ENCODE measurements at places on chromosomes 3 and 15.

- DNase-seq, result no peak
Observed at GRCh38 chr15:57916695-57917094, 148.8 kb downstream of the ALDH1A2 start.

GRCh38 chr15:55782901-55783300 is 39.9 kb upstream of the PRTG start:
- no peak for DNase-seq

DNA sequence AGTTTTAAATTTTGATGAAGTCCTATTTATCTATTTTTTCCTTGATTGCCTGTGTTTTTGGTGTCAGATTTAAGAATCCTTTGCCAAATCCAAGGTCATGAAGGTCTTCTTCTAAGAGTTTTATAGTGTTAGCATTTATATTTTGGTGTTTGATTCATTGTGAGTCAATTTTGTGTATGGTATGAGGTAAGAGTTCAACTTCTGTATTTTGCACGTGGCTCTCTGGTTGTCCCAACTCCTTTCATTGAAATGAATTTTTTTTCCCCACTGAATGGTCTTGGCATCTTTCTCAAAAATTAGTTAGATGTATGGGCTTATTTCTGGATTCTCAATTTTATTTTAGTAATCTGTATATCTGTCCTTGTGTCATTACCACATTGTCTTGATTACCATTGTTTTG is 57.1 kb upstream of the STRIT1 start:
- DNase-seq, result no peak

DNA sequence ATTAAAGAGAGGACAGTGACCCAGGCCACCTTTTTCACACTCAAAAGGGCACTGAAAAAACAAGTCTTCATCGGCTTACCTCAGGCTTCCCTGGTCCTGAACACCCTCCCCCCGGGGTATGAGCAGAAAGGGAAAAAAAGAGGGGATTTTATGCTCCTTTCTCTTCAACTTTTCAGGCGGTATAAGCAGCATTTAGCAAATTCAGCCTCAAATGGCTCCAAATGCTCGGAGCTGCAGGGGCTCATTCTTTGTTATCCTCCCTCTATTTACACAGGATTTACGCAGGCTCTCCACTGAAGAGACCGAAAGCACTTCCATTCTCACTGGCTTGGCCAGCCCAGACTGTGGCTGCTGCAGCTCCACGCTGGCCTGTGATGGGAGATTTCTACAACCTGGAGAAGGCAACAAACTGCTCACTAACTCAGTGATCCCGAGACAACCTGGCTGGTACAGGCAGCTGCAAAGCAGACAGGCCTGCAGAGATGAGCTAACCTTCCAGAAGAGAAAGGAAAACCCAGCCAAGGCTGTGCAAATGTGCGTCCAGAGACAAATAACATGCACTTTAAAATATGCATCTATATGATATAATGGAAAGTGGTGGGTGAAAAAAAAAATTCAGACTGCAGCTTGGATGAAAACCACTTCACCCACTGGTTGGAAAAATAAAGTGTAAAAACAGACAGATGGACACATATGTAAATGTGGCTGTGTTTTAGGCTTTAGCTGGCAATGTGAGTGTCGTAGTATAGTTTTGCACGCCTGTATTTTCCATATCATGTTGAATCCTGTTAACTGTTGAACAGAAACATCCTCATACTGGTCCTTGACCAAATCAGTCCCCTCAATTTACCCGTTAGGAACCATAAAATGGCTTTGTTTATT is 54.2 kb downstream of the MEIS2 start:
- no peak for DNase-seq

GRCh38 chr15:69996321-69997160 is 101.2 kb downstream of the TLE3 start:
- DNase-seq, result no peak

GRCh38 chr15:89876396-89877082 is 17.3 kb downstream of the AP3S2 start:
- no peak for DNase-seq

- no peak for DNase-seq
Observed at GRCh38 chr3:45670991-45671390, 18.2 kb upstream of the SACM1L start.

GRCh38 chr3:137304313-137305056 is 346.7 kb downstream of the IL20RB start:
- no peak for DNase-seq

GRCh38 chr15:38652998-38653397 is 88.4 kb upstream of the RASGRP1 start:
- DNase-seq, result peak; percentile 84

DNA sequence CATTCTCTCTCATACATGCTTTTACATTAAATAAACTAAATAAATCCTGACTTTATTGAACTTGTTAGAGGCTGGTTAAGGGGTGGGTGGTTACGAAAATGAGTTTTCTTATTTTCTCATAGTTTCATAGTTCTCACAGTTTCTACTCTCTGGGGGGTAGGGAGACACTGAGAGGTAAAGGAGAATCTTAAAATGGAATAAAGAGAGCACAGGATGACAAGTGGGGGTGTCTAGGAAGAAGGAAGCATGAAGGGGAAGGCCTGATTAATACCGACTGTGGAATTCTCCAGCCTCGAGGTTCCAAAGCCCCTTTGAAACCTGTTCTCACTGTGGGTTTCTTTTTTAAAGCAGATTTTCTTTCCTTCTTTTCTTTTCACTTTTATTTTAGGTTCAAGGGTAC is 66.4 kb upstream of the TRA2B start:
- no peak for DNase-seq

- DNase-seq, result no peak
Observed at GRCh38 chr3:124209426-124209825, 217.5 kb upstream of the ROPN1 start.

DNA sequence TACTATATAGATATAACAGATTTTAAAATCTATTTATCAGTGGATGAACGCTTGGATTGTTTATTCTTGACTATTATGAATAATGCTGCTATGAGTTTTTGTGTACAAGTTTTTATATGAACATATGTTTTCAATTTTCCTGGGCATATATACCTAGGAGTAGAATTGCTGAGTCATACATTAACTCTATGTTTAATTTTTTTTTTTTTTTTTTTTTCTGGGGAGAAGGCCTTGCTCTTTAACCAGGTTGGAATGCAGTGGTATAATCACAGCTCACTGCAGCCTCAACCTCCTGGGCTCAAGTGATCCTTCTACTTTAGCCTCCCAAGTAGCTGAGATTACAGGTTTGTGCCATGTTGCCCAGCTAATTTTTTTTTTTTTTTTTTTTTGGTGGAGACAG is 9.1 kb downstream of the CIDEC start:
- DNase-seq, result no peak

GRCh38 chr3:152309535-152310307 is 41.0 kb downstream of the MBNL1 start:
- DNase-seq, result peak; percentile 71

DNA sequence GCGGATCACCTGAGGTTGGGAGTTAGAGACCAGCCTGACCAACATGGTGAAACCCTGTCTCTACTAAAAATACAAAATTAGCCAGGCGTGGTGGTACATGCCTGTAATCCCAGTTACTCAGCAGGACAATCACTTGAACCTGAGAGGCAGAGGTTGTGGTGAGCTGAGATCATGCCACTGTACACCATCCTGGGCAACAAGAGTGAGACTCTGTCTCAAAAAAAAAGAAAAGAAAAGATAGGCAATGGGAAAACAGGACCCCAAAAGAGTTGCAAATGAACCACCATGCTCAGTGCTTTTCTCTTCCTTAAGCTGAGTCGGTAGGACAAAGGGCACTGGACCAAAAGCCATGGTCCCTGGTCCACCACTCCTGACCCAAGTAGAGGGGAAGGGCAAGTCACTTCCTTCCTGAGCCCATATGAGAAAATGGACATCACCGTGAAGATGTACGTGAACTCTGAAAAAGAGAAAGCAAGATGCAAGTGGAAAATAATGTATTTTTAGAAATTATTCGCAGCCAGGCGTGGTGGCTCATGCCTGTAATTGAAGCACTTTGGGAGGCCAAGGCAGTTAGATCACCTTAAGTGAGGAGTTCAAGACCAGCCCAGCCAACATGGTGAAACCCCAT is 2.6 kb downstream of the ITGB5 start:
- no peak for DNase-seq

DNA sequence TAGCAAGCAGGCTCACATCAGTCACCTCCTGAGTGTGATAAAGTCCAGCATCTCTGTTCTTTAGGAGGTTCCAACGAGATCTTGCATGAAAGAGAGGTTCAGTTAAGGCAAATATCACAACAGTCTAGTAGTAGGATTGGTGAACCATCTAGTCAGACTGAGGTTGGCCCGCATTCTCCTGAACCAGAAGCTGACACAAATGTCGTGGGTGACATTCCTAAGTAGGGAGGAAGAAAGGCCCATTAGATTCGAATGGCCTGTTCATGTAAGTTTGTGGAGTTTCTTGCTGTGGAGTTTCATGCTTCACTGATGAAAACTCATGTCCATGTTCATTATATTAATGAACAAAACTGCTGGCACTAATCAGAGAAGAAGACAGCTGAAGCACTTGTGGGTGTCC is 66.7 kb upstream of the XCR1 start:
- DNase-seq, result no peak

GRCh38 chr3:147914532-147914931 is 505.4 kb downstream of the ZIC1 start:
- DNase-seq, result no peak

GRCh38 chr3:43330981-43331380 is 44.6 kb downstream of the SNRK start:
- no peak for DNase-seq

DNA sequence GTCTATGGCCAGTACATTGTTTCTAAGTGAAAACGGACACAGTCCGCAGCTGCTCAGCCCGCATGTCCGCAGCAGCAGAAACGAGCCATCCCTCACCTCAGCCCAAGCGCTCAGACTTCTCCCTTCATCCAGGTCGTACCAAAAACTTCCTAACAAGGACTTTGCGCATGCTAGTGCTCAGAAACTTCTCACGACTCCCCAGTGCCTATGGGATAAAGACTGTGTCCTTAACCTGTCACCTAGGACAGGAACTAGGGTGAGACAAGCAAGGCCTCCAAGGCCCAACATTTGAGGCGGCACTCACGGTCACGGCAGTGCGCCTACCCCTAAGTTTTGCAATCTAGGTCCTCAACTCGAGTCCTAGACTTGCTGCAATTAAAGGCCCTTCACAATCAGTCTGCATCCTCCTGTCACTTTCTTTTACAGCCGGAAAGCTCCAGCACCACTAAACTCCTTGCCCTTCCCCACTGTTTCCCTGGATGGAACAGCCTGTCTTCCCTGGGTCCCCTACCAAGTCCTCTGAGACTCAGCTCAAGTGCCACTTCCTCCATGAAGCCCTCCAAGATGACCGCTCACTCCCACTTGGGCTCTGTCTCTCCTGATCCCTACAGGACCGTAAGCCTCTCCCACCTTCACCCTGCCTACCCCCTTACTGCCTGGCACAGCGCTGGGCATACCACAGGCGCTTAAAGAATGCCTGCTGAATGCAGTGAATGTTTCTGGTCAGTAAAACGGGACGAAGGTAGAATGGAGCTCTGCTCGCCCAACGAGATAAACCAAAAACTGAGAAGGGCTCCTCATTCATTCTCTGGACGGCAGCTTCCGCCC is 1.2 kb downstream of the CLN6 start:
- peak; percentile 20 for DNase-seq

Measured in activated CD4-positive, alpha-beta T cell treated with anti-CD3 and anti-CD28 coated beads, Interleukin-2, Interleukin-6, amounts not matched to agents 100 ng/mL and 50 ng/mL, durations not matched to agents 16 hours and 8 hours (primary cell).